ENCODE measurements at places on chromosomes 2 and 18.

DNA sequence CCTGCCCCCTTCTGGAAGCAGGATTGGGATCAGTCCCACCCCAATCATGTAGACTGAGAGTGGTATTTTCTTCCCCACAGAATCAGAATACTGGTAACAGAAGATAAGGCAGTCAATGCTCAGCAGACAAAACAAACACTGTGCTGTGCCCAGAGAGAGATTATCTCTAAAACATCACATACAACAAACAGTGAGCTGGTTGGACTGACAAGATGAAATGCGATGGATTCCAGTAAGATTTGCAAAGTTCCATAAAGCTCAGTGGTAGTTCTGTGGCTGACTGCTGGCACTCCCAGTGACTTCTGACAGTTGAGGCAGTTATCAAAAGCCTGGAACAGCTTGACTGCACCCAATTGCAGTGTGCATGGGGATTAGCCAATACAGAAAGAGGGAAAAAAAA lies 311.5 kb upstream of the MGAT5 start:
- DNase-seq = no peak

DNA sequence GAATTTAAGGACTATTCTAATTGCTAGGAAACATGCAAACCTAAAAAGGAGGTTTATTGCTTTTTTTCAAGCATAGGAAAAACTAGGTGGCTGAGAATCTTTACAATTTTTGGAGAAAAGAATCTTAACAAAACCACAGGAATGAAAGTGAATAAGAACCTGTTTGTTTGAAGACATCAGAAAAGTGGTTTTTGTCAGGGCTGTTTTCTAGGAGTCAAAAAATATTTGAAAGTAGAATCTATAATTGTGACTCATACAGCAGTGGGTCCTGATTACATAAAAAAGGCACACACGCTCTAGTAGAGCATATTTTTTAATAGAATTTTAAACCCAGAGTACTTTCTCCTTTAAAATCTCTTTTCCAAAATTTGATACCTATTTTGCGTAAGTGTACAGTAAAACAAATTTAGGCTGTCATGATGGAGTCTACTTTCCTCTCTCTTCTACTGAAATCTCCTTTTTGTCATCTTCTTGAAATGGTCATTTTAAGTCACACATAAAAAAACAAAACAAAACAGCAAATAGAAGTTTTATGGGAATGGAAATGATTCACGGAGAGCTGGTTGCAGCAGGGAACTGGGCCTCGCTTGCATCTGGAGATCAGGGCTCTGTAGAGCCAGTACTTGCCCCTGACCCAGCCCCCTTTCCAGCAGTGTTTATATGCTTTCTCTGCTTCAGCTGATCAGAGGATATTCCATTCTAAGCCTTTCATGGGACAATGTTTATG lies 59.1 kb upstream of the PELI1 start:
- DNase-seq = no peak

- no peak for DNase-seq
Observed at GRCh38 chr2:188964976-188965546, 9.1 kb upstream of the COL3A1 start.

DNA sequence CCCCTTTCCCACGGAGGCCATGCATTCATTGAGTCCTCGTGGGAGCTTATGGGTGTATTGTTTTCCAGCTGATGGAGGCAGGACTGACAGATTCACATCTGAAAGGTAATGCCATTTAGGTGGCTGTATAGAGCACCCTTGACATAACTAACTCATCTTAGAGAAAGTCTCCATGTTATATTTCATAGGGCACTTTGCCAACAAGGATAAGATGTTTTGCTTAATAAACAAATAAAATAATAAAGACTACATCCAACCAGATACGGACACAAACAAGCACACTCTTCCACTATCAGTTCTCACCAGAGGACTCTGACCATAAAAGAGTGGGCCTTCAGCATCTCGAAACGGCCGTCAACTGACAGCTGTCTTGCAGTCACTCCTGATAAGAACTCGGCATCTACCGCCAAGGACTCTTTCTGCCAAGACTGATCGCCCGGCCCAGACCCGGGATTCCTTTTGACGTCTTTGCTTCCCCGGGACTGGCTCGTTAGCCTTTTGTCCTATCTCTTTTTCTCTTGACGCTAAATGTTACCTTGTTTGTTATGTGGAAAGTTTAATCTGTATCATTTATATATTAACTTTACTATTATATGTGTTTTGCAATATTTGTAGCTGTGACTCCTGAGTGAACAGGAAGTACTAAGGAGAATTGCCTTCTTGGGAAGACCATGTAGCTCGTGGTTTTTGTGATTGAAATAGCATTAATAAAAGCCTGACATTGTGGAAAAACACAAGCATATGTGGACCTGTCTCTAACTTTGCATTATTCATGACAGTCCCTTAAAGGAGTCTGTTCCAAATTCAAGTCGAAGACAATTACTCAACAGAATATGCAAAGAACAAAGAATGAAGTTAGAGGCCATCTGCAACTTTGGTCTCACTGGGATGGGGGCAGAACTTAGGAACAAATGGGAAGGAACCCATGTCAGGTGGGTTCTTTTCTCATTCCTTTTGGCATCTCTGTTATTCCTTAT lies 195.1 kb downstream of the LPIN1 start:
- DNase-seq = no peak

GRCh38 chr18:59359576-59359952 lies 499 bp upstream of the LMAN1 start:
- no peak for DNase-seq

GRCh38 chr18:9354256-9354655 lies 19.7 kb downstream of the TWSG1 start:
- no peak for DNase-seq

GRCh38 chr2:170393861-170394498 lies 216.0 kb downstream of the MYO3B start:
- DNase-seq = no peak

DNA sequence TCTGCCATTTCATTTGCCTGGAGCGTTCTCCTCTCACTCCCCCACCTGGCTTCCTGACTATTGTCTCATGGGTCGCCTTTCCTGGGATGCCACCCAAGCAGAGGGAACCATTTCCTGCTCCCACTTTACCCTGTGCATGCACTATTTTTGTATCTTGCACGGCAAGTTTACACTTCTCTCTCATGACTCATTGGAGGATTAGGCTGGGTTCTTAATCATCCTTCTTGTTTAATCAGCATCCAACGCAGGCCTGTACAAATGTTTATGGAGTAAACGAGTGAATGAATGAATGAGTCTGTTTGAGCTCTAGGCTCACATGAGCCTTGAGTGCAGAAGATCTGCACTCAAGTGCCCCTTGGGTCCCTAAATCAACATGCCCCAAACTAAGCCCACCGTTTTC lies 3.8 kb upstream of the ARHGAP25 start:
- no peak for DNase-seq

GRCh38 chr2:239917125-239917956 lies 107.8 kb downstream of the NDUFA10 start:
- no peak for DNase-seq

GRCh38 chr2:69380072-69380917 lies 6.7 kb downstream of the GFPT1 start:
- no peak for DNase-seq

Data from GM19239 (cell line).